ENCODE measurements at places on chromosomes 6 and 20.

- H3K36me3 ChIP-seq: no peaks in the 10 kb centered on the region
- peak; percentile 86 for DNase-seq
- no peaks in the 10 kb centered on the region for H3K27me3 ChIP-seq
- peak within 1 kb of the TSS; percentile 94 for H3K27ac ChIP-seq
Observed at GRCh38 chr6:80004173-80005072, at the start of gene TTK. TTK (plus strand) TSS chr6:80004649; CDS start chr6:80005844, 1,195 bp downstream.

GRCh38 chr6:714100-714499 is 21.2 kb upstream of the EXOC2 start:
- H3K36me3 ChIP-seq: no peaks in the 10 kb centered on the region
- no peak overlapping the region for H3K27ac ChIP-seq
- no peak for DNase-seq
- H3K4me3 ChIP-seq: no peak overlapping the region
- H3K4me1 ChIP-seq: peaks cover 6% of the 10 kb centered on the region

- no peaks in the 10 kb centered on the region for H3K4me1 ChIP-seq
- no peak overlapping the region for H3K27ac ChIP-seq
- H3K27me3 ChIP-seq: no peaks in the 10 kb centered on the region
- DNase-seq: no peak
- H3K36me3 ChIP-seq: peaks cover 9% of the 10 kb centered on the region
Observed at GRCh38 chr6:43442935-43443334, 12.4 kb downstream of the DLK2 start.

GRCh38 chr6:42158011-42158410 is 15.2 kb upstream of the GUCA1A start:
- no peaks in the 10 kb centered on the region for H3K36me3 ChIP-seq
- DNase-seq: no peak
- no peak overlapping the region for H3K27ac ChIP-seq
- no peak overlapping the region for H3K4me3 ChIP-seq
- peaks cover 29% of the 10 kb centered on the region for H3K27me3 ChIP-seq

DNA sequence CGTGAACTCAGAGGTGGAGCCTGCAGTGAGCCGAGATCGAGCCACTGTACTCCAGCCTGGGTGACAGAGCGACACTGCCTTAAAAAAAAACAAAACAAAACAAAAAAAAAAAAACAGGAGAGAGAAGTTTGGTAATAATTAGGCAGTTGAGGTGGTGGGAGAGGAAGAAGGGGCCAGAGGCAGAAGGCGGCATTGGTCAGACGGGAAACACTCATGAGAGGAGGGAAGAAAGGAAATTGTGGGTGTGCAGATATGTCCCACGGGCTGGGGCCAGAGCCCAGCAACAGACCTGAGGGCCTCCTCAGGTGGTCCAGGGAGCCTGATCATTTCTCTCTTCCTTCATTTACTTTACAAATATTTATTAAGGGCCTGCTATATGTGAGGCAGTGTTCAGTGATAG is 20.0 kb downstream of the SULF2 start:
- no peak overlapping the region for H3K27ac ChIP-seq
- H3K27me3 ChIP-seq: peaks cover 20% of the 10 kb centered on the region
- no peak for DNase-seq
- no peak overlapping the region for H3K4me3 ChIP-seq
- peaks cover 16% of the 10 kb centered on the region for H3K36me3 ChIP-seq

- peaks cover 15% of the 10 kb centered on the region for H3K27me3 ChIP-seq
- H3K36me3 ChIP-seq: peaks cover 3% of the 10 kb centered on the region
- H3K27ac ChIP-seq: peak overlapping the region; percentile 45
- no peak for DNase-seq
Observed at GRCh38 chr20:50194831-50195523, 4.3 kb downstream of the CEBPB start.

DNA sequence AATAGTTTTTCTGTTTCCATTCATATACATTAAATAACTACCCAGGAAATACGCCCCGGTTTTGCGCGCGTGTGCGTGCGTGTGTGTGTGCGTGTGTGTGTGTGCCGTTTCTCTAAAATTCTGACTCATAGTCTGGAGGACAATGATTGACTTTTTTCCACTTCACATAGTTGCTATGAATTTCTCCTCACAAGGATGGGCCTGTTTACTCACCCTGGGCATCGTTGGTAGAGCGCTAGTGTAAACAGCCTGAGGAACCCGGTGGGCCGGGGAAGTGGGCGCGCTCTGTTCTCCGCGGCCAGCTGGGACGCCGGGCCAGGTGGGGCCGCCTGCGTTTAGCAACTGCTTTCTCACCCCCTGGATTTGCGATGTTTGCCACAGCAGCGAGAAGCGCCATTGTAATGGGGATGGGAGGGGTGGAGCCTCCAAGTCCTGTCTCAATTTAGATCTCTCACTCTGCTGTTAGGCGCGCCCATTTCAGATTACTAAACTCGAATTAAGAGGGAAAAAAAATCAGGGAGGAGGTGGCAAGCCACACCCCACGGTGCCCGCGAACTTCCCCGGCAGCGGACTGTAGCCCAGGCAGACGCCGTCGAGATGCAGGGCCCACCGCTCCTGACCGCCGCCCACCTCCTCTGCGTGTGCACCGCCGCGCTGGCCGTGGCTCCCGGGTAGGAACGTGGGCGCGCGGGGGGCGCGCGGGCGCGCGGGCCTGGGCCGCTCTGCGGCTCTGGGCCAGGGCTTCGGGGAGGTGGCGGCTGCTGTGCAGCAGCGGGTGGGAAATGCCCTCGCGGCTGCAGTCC is at the start of gene CD109:
CD109 (plus strand) TSS at position 585 of the 803 bp plus-strand sequence; CDS start at position 598, 13 bp downstream.
- H3K27ac ChIP-seq: no peak within 1 kb of the TSS
- DNase-seq: peak; percentile 30
- peaks cover 39% of the 10 kb centered on the region for H3K27me3 ChIP-seq
- no peaks in the 10 kb centered on the region for H3K36me3 ChIP-seq
- peaks cover 2% of the 10 kb centered on the region for H3K4me1 ChIP-seq

DNA sequence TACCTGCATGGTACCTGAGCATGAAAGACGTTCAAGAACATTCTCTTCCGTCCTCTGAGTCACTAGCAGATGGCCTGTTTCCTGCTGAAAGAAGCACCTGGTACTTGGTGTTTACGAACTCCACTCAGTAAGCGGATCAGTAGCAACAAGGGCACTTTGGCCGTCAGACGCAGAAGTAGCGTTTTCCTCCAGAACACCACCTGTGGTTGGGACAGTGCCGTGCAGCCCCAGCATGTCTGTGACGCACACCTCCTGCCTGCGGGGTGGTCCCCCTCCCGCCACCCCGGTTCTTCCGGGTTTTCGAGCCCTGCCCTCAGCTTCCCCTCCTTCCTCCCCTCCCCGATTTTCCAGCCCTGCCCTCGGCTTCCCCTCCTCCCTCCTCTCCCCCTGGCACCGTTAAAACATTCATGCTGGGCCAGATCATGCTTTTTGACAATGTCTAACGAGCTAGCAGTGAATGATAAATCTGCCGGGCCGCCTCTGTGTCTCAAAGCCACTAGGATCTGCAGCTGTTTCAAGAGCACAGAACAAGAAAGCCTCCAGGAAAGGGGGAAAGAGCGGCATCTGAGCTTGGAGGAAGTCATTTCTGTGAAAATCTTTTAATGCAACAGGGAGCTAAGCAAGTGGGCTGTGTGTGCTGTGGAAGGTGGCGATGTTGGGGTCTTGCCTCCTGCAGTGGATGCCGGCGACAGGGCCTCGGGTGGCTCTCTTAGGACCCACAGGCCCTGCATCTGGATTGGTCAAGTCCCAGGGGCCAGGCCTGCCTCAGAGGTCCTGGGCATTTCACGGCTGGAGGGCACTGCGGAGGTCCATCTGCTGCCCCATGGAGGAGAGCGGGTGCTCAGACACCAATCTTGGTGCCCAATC is 207.9 kb downstream of the ERMARD start:
- peaks cover 12% of the 10 kb centered on the region for H3K4me1 ChIP-seq
- H3K36me3 ChIP-seq: no peaks in the 10 kb centered on the region
- DNase-seq: no peak
- H3K4me3 ChIP-seq: no peak overlapping the region
- no peak overlapping the region for H3K27ac ChIP-seq

DNA sequence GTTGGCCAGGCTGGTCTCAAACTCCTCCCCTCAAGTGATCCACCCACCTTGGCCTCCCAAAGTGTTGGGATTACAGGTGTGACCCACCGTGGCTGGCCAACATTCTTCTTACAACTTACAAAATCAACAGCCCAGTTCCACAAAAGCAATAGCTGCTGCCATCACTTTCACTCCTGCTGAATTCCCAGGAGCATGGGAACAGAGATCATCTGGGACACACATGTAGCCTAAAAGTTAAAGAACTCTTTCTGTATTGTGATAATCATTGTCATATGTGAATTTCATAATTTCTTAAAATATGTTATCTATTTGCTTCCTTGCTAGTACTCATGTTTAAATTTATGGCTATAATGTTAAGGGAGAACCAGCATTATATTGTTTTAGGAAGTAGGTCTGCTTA is 51.7 kb downstream of the NCOA6 start:
- peaks cover 4% of the 10 kb centered on the region for H3K4me1 ChIP-seq
- no peaks in the 10 kb centered on the region for H3K27me3 ChIP-seq
- H3K27ac ChIP-seq: no peak overlapping the region
- DNase-seq: no peak
- H3K4me3 ChIP-seq: no peak overlapping the region
- peaks cover 47% of the 10 kb centered on the region for H3K36me3 ChIP-seq

- peaks cover 13% of the 10 kb centered on the region for H3K4me1 ChIP-seq
- H3K36me3 ChIP-seq: no peaks in the 10 kb centered on the region
- H3K27ac ChIP-seq: no peak overlapping the region
- no peak overlapping the region for H3K4me3 ChIP-seq
- DNase-seq: no peak
Observed at GRCh38 chr6:56250266-56250665, 2.9 kb upstream of the COL21A1 start.

DNA sequence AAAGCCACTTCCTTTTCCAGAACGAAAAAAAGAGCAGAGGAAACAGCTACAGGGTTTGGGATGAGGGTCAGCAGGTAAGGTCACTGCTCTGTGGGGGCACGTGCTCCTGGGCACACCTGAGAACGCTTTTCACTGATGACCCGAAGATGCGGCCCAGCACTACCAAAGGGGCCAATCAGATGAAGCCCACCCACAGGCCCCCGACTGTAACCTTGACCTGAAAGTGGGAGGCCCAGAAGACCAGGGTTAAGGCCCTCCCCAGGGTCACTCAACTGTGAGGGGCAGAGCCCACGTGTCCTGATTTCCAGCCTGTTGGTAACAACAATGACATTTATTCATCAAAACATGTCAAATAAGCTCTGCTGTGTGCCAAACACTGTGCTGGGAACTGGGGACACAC is 108.0 kb downstream of the BMP7 start:
- H3K4me1 ChIP-seq: peaks cover 6% of the 10 kb centered on the region
- no peaks in the 10 kb centered on the region for H3K36me3 ChIP-seq
- no peak overlapping the region for H3K4me3 ChIP-seq
- no peak overlapping the region for H3K27ac ChIP-seq
- DNase-seq: no peak
- H3K27me3 ChIP-seq: peaks cover 15% of the 10 kb centered on the region

GRCh38 chr6:53424976-53425718 is 76.4 kb upstream of the ELOVL5 start:
- no peaks in the 10 kb centered on the region for H3K4me1 ChIP-seq
- no peak overlapping the region for H3K4me3 ChIP-seq
- H3K36me3 ChIP-seq: no peaks in the 10 kb centered on the region
- DNase-seq: no peak
- peaks cover 12% of the 10 kb centered on the region for H3K27me3 ChIP-seq
